ENCODE measurements at places on chromosomes 7 and 10.

DNA sequence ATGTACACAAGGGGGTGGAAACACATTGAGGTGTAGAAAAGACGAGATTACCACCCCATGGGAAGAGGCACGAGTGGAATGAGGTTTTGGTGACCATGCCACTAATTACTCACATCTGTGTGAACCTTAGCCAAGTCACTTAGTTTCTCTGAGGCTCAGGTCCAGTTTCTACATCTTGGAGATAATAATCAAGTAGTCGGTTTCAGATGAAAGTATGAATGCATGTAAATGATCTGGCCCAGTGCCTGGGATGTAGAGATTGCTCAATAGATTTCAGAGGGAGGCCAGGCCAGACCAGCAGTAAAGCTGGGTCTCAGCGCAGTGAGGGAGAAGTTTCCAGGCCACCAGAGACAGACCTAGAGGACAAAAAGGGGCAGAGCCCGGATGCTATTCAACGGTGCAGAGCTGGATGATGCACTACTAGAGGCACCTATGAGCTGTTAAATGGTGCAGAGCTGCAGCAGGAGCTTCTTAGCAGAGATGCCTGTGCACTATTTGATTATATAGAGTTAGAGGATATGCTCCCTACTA is 725.1 kb downstream of the GRID1 start:
- no peak for DNase-seq

DNA sequence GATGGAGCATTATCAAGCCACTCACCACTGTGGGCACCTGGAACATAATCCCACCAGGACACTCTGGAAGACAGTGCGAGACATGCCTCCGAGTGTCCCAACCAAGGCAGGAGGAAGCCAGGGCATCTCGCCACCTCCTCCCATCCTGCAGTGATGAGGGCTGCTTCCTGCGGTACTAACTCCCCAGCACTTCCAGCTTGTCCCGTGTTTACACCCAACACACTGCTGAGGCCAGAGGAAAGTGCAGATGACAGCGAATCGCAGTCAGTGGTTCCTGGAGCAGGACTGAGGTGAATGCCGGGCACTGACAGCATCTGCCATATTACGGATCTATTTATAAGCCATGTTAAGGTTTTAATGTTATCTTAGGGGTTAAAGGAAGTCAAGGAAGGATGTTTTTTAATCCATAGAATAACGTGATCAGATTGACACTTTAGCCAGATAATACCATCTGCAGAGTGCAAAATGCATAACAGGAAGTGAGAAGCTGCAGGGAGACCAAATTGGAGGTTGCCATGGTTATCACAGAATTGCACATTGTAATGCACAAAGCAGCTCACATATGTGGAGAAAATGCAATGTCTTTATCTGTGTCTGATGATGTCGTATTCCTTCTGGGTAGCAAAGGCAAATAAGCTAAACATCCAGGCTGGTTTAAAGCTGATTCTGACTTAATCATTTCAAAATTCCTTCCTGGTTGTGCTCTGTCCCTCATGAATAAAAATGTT is 314.1 kb upstream of the C7orf33 start:
- no peak for DNase-seq

- DNase-seq: no peak
Observed at GRCh38 chr7:26948617-26949118, 84.3 kb upstream of the SKAP2 start.

- DNase-seq: no peak
Observed at GRCh38 chr7:152050547-152050971, 25.1 kb downstream of the GALNT11 start.

DNA sequence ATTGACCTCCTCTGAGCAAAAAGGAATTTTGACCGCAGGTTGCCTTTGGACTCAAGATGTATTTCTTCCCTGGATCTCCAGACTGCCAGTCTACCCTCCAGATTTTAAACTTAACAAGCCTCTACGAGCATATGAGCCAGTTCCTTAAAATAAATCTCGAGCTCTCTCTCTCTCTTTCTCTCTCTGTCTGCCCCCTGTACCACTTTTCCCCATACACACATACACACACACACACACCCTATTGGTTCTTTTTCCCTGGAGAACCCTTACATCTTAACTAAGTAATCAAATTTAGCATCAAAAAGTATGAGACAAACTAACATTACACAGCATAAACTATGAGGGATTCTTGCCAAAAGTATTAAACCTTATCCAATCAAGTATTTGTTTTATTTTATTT is 11.4 kb downstream of the BCAP29 start:
- DNase-seq: no peak

DNA sequence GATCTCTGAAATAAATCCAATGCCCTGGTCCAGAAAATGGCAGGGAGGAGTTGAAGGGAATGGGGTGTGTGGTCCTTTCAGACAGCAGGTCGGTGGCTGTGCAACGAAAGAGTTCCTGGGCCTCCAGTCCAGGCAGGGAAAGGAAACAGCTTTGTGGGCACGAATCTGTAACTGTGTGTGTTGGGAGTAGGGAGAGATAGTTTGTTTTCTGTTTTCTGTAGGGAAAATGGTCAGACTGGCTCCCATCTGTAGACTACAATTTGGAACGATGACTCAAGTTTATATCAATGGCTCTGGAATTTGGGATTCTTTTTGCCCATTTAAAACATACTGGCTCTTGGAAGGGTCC is 2.6 kb upstream of the HOXA9 start:
- no peak for DNase-seq

GRCh38 chr10:59047957-59048618 is 128.4 kb upstream of the PHYHIPL start:
- no peak for DNase-seq

GRCh38 chr10:7756360-7756992 is 31.3 kb downstream of the KIN start:
- peak; percentile 2 for DNase-seq

DNA sequence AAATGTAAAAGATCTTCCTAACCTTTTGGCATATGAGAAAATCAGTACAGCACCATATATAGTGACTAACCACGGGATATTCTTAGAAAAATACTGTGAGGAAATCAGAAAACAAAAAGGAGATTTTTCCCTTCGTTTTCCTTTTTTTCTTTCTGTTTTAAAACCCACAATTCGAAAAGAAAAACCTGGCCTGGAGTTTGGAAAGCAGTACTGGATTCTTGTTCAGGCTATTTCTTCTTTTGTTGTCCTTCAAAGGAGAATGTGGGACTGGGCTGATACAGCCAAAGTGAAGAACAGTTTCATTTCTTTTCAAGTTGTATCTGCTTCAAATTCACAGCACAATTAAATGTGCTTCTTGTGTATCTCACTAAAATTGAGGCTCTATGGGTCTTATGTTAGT is 156.8 kb upstream of the PHYHIPL start:
- DNase-seq: no peak

DNA sequence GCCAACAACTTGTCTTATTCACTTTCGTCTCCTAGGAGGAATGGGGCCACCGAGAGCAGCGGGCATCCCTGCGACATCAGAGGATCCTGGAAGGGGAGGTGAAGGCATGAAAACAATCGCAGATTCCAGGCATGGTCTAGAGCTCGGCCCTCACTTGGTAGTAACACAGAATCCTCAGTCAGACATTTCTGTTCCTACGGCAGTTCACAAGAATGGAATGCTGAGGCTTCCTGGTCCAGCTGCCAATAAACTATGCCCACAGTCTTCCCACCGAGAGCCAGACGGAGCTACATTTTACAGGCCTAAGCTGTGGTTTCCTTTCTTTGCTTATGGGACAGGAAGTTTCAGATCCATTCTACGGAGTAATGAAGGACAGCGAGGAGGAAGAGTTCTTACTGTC is 75.8 kb downstream of the OR13A1 start:
- DNase-seq: no peak

GRCh38 chr10:131159771-131160170 is 151.8 kb downstream of the TCERG1L start:
- no peak for DNase-seq

GRCh38 chr10:30048768-30049517 is 10.4 kb downstream of the JCAD start:
- no peak for DNase-seq

DNA sequence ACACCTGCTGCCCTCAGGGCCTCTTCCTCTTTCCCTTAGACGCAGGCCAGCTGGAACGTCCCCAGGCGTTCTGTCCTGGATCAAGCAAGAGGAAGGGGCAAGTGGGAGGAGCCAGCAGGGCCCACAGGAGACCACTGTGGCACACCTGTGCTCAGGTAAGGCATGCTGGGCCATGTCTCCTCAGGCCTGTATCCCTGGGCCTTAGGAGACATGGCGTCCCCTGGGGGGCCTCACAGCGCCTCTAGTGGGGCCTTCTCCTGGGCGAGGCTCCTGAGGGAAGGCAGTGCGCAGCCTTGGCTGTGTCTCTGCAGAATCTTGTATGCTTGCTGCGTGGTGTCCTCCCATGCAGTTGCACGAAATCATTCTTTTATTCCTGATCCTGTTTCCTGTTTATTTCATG is 31.3 kb downstream of the ZNF783 start:
- no peak for DNase-seq

DNA sequence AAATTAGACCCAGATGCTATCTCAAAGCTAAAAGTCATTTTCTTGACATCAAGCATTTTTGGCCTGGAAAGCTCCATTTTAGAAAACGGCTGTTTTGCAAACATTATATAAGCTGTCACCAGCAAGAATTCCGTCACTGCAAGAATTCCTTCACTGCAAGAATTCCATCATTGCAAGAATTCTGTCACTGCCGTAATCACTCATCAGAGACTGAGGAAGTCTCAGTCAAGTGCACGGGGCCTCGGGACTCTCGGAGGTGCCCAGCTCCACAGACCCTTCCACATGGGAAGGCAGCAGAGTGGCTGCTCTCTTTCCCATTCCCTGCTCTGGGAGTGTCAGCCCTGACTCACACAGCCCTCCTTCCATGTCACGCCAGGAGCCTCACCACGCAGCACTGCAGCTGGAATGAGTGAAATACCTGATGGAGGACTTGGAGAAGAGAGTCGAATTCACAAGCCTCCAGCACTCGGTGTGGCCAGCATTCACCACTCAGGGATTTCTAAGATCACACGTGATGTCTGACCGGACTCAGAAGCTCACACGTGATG is 168.3 kb downstream of the PTPRN2 start:
- no peak for DNase-seq

- DNase-seq: no peak
Observed at GRCh38 chr10:50536617-50537240, 87.0 kb downstream of the SGMS1 start.

DNA sequence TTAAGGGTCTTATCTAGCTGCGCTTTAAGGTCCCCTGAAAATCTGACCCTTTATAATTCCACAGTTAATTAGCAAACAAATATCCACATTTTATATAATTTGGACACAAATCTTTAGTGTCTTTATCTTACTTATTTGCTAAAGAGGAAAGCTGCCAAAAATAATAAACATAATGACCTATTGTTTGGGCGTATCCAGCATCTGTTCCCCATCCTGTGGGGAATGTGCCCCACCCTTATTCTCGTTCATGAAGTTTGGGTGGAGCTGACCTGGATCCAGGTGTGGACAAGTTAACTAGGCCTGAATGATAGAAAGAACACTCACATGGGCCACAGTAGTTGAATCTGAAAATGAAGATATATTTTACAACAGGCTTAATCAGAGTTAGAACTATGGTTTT is 218.3 kb downstream of the CRPPA start:
- DNase-seq: no peak

- DNase-seq: no peak
Observed at GRCh38 chr10:22711373-22711772, 3.0 kb downstream of the PIP4K2A start.

DNA sequence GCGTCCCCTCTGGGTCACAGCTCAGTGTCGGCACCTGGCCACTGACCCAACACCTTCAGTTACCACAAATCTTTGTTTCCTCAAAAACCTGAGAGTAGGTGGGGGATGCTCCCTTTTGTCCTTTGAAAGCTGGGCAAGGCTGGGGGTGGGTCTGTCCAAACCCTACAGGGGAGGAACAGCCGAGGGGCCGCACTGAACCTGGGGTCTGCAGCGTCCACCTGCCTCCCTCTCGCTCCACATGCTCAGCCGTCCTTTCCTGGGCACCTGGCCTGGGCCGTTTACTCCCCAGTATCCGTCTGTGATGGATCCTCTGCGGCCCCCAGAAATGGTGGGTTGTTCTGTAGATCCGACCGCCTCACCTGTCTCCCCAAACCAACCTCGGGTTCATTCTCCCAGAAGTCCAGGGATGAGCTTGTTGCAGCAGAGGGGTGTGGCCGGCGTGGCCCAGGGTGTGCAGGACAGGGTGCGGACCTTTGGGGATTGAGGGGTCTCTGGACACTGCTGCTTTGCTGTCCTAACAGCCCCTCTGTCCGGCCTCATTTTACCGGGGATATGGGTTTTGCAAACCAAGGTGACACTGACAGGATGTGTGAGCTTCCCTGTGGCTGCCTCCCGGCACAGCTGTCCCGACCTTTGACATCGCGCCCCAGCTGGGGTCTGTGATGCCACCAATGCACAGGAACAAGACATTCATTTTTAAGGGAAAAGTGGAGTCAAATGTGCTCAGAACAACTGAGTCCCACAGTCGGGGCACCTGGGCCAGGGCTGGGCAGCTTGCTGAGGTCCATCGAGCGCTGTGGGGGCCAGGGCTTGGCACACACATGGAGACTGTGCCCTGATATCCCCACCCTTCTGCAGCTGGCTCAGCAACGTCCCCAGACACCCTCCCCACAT is 115.9 kb downstream of the VIPR2 start:
- no peak for DNase-seq

DNA sequence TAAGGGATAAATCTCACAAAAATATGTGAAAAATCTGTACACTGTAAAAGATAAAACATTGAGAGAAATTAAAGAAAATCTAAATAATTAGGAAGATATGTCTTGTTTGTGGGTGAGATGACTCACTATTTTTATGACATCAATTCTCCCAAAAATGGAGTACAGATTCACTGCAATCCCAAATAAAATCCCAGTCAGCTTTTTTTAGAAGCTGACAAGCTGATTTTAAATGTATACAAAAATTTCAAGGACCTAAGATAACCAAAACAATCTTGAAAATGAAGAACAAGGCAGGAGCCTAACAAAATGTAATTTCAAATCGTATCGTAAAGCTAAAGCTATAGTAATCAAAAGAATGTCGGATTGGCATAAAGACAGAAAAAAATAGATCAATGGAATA is 458.1 kb downstream of the GRID1 start:
- no peak for DNase-seq

- DNase-seq: no peak
Observed at GRCh38 chr10:126705951-126706565, 35.6 kb upstream of the C10orf90 start.

DNA sequence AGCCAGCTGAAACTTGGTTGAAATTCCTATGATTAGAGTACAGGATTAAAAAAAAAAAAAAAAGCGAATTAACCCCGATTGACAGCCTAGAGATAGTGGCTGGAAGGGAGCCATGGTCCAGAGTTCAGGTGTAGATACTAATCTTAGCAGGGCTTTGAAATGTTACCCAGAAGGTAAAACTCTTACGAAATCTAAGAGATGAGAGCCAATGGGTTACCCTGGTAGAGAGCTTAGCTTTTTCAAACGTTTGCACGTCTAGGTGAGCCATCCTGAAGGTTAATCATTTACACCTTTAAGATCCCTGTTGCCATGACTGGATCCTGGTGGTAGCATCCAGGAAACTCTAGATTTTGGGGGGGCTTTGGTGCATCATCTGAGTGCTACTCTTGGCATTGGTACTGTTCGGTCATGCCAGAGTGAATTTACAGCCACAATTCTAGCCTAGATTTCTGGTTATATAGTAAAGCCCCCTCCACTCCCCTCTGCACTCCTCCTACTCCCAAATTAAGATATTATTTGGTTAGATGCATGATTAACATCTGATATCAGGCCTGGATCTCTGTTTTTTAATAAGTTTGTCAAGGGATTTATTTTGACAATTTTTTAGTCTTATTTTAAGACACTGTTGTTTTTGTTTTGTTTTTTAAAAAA is 1.2 kb downstream of the AGFG2 start:
- DNase-seq: no peak

Measured in stimulated activated CD4-positive, alpha-beta T cell treated with anti-CD3 and anti-CD28 coated beads, Interleukin-2, amount 100 ng/mL, for 48 hours (primary cell).